Activated CD4-positive, alpha-beta T cell treated with anti-CD3 and anti-CD28 coated beads for 24 hours (primary cell): ENCODE measurements at places on chromosomes 4 and X.

DNA sequence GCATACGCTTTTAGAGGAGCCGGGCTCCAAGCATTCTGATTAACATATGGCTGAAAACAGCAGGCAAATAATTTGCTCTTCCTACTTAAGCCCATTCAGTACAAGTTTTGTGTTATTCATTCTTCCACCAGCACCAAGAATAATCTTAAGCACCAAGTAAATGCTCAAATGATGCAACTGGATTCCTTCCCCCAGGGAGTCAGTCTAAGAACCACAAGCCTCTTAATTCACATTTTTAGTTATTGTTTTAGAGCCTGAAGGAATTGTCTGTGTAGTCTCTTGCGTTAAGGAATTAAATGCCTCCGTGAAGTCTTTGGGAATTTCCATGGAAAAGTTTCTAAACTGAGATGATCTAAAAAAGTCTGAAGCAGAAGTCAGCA lies 61.5 kb upstream of the MAGEB2 start:
- DNase-seq: no peak

DNA sequence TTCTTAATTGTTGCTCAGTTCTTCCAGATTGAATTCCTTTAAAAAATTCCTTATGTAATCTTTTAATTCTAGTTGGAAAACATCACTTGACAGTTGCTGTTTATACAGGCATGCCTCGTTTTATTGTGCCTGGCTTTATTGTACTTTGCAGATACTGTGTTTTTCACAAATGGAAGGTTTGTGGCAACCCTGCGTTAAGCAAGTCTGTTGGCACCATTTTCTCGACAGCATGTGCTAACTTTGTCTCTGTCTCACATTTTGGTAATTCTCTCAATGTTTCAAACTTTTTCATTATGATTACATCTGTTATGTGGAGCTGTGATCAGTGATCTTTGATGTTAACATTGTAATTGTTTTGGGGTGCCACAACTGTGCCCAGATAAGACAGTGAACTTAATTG lies 33.4 kb downstream of the ZCCHC12 start:
- no peak for DNase-seq

GRCh38 chrX:19728915-19729314 lies 158.5 kb downstream of the SH3KBP1 start:
- no peak for DNase-seq

DNA sequence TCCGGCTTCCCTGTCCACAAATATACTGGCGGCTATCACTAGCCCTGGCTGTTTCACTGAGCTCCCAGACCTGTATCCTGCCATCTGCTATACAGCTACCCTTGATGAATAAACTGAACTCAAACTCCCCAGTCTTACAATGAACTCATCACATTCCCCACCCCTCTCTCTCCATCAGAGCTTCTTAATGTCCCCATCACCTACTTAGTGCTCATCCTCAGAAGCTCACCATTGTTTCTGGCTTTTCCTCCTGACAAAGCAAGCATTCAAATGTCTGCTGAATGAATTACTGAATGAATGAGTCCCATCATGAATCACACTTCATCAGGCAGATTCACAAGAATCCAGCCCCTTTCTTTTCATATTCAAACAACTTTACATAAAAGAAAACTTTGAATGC lies 5.7 kb upstream of the DGAT2L6 start:
- DNase-seq: no peak

DNA sequence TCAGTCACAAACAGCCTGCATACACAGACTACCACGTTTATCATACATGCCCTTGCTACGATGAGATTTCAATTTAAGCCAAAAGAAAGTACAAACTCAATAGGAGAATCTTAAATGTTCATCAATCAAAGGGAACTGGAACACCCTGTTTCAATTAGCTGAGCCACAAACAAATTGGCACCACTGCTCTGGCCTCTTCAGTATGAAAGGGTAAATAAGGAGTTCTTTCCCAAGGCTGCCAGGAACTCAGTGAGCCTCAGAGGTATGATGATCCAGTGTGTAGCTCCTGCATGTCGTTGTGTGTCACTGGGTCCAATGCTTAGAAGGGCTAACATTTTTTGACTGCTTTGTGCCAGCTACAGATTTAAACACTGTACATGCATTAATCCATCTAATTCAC lies 5.4 kb downstream of the RNF150 start:
- DNase-seq: no peak

DNA sequence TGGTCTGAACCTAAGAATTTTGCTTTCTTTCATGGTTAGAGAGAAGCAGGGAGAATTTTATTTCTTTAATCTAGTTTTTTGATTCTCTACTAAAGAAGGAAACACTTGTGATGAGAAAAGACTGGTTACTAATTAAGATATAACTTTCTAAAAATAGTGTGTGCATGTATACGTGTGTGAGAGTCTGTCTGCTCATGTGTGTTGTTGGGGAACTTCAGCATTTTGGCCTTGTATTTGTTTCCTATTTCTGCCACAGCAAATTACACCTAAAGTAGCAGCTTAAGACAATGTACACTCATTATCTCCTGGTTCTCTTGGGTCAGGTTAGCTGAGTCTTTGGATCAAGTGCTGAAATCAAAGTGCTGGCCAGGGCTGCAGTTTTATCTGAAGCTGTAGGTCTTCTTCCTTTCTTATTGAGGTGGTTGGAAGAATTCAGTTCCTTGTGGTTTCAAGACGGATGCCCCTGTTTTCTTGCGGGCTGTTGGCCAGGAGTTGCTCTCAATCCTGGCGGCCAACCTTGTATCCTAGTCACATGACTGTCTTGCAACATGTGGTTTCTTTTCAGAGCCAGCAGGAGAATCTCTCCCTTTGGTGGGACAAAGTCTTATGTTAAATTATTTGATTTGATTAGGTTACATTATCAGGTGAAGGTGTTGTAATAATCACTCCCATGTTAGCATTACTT lies 188.4 kb upstream of the CLNK start:
- DNase-seq: no peak

DNA sequence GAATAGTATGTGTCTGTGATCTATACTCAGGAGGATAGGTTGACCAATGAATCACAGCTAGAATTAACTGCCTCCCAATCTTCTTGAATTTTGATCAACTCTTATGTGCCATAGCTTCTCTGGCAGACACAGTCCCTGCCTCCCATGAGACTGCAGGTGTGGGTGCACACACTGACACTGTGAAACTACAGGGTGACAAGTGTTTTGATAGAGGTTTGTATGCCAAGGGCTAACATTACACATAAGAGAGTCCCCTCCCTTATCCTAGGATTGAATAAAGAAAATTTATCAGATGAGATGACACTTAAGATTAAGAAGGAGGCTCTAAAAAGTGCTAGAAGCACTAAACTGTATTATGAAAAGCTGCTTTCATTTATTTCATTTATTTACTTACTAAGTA lies 218.4 kb upstream of the BMP3 start:
- no peak for DNase-seq

GRCh38 chr4:185196437-185196836 lies 7.4 kb downstream of the CFAP97 start:
- DNase-seq: no peak

DNA sequence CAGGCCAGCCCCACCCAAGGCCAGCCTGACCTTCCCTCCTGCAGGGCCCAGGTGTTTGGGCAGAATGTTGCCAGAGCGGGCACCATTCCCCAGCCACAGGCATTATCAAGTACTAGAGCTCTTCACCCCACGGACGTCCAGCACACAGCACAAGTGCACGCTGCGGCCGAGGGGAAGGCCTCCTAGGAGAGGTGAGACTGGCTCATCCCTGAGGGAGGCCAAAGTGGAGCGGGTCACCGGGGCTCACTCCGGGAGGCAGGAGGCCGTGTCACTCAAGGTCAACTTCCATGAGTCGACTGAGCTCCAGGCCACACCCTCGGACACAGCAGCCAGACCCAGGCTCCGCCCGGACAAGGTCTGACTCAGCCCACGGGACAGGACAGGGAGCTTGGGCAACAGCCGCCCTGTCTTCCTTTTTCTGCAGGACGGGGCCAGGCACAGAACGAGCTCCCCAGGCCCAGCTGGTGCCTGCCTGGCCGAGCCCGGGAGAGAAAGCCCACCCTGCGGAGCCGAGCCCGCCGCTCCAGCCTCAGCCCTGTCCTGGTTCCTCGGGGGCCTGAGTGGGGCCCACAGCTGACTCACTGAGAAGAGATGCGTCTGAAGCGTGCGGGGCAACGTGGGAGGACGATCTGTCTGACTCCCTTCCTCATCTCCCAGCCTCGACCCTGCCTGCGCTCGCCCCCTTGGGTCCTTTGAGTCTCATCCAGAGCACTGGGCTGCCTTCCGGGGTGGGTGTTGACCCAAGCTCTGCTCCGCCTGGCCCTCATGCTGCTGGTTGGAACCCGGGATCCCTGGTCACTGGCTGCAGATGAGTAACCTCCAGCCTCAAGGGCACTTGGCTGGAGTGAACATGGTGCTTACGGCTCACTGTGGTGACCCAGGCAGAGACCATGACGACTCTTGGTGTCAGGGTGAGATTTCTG lies 1.6 kb downstream of the SLC49A3 start:
- no peak for DNase-seq

- no peak for DNase-seq
Observed at GRCh38 chr4:65623506-65623905, 46.8 kb downstream of the EPHA5 start.

DNA sequence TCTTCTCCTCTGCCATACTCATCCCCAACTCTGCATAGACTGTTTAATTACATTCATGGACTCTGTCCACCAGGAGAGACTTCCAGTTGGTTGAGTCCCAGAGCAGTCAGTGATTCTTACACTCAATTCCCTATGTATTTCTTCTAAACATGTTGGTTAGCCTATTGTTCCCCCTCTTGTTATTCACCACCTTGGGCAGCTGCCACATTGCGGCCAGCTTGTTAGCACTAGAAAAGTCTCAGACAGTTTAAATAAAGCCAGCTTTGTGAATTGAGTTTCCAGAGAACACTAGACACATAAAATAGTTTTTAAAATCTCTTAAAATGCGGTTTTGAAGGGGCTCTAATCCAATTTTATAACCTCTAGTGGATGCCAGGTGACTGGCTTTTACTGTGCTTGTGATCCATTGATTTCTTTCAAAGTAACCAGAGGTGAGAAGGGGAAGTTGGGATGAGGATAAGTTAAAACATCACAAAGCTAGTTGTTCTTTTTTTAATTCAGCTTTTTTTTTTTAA lies 827.7 kb downstream of the FSTL5 start:
- DNase-seq: no peak

- no peak for DNase-seq
Observed at GRCh38 chr4:8648296-8648695, 55.7 kb downstream of the CPZ start.

GRCh38 chr4:104868533-104868932 lies 278.1 kb upstream of the TET2 start:
- no peak for DNase-seq

GRCh38 chr4:113559947-113560346 lies 201.6 kb downstream of the CAMK2D start:
- DNase-seq: no peak

- no peak for DNase-seq
Observed at GRCh38 chr4:140151699-140152012, 2.3 kb downstream of the MAML3 start.

GRCh38 chr4:151641983-151642382 lies 118.8 kb downstream of the GATB start:
- DNase-seq: no peak

- no peak for DNase-seq
Observed at GRCh38 chr4:159175989-159176375, 73.1 kb downstream of the RAPGEF2 start.

DNA sequence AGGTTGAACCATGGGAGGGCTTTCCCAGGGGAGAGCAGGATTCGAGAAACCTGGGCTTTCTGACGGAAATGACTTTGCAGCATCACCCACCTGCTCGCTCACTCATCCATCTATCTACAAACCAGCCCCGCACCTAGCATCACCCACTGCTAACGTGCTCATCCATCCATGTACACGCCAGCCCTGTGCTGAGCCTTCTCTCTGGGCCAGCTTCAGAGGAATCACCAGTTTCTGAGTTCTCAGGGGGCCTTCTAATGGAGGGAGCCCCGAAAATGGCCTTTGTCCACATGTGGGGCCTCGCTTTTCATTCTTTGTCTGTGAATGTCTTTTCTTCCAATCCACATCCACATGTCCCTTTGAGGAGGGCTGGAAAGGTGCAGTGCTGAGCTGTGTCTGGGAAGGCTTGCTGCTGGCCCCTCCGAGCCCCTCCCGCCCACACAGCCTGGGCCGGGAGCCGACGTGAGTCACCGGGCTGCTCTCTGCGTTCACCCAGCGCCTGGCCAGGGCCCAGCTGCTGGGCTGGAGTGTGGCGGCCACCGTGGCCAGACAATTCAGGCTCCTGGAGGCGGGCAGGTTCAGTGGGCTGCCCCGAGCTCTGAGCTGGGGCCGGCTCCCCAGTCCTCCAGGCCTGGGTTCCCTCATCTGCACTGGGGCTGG lies 14.7 kb downstream of the SORCS2 start:
- DNase-seq: no peak

DNA sequence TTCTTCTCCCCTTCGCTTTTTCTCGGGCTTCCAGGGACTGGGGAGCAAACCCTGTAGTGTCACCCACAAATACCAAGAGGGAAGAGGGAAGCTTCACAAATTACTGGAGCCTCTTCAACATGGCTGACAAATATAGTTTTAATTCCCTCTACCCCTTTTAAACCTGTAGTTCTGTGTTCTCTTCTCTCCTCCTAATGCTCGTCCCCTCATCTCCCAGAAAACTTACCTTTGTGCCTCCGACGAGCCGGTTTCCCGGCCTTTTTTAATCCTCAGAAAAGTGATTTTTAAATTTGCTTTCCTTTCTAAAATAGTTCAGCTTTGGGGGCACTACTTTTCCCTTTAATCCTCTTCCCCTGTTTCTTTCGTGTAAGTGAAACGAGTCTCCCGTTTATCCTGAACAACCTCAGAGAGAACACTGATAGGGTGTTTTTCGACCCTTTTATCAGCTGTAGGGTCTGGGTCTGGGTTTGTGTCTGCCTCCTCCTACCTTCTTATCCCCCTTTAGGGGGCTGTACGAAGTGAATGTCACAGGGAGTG lies 408 bp downstream of the TET2 start:
- DNase-seq: no peak

- DNase-seq: no peak
Observed at GRCh38 chr4:128776794-128777216, 32.7 kb upstream of the JADE1 start.

GRCh38 chr4:22237846-22238494 lies 277.9 kb downstream of the ADGRA3 start:
- no peak for DNase-seq

DNA sequence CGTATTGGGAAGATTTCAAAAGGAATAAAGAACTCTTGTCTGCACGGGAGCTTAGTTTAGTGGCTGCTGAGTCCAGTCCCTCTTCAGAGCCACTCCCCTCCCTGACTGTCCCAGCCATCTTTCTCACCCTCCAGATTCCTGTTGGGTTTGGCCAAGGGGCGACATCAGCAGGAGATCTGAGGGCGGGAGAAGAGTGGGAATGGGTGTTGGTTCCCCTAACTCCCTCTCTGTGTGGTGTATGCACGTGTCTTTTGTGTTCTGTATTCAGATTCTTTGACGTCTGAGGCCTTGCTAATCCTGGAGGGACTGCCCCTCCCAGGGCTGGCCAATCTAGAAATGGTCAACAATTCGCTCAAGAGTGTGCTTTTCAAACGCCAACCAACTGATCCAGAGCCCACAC lies 37.4 kb downstream of the CYTL1 start:
- no peak for DNase-seq

- no peak for DNase-seq
Observed at GRCh38 chr4:103136671-103137445, 37.2 kb upstream of the BDH2 start.

- DNase-seq: no peak
Observed at GRCh38 chr4:1093391-1094335, 19.7 kb downstream of the RNF212 start.
